ENCODE measurements at places on chromosomes 6 and 20.

DNA sequence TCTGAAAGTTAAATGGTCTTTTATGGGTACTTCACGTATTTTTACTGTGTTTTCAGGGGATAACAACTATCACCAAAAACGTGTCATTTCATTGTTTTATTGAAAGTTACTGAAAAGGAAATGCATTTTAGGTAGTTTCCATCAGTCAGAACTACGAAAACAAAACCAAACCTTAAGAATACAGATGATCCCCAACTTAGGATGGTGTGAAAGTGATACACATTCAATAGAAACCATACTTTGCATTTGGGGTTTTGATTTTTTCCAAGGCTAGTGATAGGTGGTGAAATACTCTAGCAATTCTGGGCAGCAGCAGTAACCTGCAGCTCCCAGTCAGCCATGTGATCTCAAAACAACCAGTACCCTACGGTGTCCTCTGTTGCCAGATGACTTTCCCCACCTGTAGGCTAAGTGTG lies 25.9 kb upstream of the EFHC1 start:
- DNase-seq = no peak

GRCh38 chr20:32611286-32611685 lies 26.2 kb upstream of the NOL4L start:
- no peak for DNase-seq

- DNase-seq = no peak
Measured at GRCh38 chr6:56525974-56526789, 116.5 kb downstream of the DST start.

DNA sequence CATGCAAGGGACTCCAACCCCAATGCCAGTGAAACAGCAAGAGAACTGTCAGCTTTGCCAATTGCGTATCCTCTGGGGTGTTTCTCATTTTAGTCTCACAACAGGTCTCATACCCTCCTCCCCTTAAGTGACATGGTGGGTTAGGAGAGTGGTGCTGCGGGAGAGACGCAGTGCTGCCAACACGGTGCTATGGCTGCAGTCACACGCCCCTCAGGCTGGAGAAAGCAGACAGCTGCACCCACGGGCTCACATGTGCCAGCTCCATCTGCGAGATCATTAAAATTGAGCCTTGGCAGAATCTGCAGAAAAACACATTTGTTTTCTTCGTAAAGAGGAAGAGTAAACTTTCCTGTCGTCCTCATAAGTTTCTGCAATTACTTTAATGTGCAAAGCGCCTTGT lies 114.7 kb downstream of the ANKRD60 start:
- no peak for DNase-seq

DNA sequence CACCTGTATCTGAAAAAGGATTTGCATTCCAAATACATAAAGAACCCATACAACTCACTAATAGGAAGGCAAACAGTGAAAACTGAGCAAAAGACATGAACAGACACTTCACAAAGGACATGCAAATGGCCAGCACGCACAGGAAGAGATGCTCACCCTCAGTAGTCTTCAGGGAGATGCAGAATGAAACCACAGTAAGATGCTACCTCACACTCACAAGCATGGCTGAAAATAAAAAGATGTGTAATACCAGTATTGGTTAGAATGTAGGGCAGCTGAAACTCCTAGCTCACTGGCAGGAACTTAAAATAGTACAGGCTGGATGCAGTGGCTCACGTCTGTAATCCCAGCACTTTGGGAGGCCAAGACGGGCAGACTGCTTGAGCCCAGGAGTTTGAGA lies 64.6 kb downstream of the SNX5 start:
- no peak for DNase-seq

DNA sequence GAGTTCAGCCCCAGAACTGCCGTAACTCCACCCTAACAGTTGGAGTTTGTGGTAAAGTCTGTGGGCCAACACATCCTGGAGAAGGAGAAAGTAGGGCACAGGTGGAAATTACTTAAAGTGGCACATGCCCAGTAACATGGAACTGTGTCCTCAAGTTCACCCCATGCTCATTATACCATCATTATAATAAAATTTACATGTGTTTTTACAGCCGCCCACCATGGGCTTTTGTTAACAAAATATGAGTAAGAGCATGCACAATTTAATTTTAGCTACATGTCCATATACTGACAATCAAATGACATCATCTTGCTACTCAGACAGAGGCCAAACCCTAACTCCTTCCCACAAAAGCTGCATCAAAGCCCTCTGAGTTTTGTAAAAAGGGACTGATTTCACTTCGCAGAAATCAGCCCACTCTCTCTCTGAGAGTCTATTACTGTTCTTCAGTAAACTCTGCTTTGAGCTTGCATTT lies 17.3 kb upstream of the ELOVL4 start:
- no peak for DNase-seq

DNA sequence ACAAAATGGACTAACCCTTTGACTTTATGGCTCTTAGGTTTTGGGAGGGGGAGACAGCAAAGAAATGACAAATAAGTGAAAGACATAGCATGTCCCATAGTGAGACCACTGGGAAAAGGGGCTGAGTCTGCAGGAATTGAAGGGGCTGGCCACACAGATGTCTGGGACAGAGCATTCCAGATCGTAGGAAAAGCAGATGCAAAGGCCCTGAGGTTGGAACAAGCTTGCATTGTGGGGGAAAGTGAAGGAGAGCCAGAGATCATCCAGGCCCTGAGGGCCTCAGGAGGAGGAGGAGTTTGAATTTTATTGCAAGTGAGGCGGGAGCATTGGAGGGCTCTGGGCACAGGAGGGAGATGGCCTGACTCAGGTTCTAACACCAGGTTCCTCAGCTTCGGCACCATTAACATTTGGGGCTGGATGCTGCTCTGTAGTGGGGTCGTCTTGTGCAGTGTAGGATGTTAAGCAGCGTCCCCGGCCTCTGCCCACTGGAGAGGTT lies 97.5 kb downstream of the CEBPB start:
- no peak for DNase-seq

GRCh38 chr6:148518511-148519156 lies 176.0 kb downstream of the SASH1 start:
- DNase-seq = no peak

DNA sequence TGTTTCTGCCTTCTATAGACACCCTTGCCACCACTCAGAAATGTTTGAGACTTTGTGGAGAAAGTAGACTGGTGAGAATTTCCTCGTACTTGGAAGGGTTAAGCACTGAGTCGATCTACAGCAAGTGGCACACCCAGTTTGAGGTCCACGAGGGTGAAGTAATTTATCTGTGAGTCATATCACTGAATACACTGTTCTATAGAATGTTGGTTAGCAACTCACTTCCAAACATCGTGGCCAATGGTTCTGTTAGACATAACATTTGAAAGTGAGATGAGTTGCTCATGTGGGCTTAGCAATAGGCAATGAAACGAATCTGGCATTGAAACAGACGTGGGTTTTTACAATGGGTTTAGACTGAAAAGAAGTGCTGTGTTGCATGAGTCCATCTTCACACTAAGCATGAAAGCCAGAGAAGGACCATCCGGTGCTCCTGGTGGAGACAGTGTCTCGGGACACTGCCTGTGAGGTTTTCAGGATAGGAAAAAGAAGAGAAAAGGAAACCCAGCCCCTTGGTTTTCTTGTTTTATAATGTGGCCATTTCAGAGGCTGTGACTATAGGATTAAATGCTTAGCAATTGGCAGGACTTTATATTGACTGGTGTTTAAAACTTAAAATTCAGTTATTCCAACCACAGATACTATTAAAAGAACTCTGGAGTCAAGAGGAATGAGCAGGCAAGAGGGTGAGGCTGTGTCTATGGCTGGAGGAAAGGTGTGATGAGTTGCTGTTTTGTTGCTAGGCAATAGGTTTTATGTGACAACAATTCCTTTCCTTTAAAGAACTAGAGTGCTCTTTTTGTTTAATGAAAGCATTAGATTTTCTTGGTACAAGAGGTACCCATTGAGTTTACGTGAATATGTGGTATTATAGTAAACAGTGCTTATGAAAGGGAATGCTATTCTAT lies 31.0 kb upstream of the EZR start:
- peak; percentile 96 for DNase-seq

- DNase-seq = no peak
Measured at GRCh38 chr6:108395297-108395696, 100.4 kb downstream of the AFG1L start.

DNA sequence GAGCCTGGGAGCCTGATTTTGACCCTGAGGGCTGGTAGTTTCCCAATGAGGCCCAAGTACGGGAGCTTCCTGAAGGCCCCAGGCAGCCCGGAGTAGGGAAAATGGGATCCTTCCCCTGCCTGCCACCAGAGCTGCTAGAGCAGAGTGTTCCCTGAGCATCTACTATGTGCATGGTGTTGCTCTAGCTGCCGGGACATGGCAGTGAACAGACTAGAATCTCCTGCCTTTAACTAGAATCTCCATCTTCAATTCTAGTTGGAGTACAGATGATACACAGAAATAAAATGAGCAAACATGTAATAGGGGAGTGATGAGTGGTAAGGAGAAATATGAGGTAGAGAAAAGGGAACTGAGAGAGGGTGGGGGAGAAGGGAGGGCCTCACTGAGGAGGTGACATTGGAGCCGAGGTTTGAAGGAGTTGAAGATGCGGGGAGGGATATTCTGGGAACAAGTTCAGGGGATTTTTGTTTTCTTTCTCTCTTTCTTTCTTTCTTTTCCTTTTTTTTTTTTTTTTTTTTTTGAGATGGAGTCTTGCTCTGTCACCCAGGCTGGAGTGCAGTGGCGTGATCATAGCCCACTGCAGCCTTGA lies 18.5 kb downstream of the VSTM2L start:
- DNase-seq = no peak

GRCh38 chr6:44527583-44528369 lies 140.3 kb downstream of the CDC5L start:
- DNase-seq = no peak

DNA sequence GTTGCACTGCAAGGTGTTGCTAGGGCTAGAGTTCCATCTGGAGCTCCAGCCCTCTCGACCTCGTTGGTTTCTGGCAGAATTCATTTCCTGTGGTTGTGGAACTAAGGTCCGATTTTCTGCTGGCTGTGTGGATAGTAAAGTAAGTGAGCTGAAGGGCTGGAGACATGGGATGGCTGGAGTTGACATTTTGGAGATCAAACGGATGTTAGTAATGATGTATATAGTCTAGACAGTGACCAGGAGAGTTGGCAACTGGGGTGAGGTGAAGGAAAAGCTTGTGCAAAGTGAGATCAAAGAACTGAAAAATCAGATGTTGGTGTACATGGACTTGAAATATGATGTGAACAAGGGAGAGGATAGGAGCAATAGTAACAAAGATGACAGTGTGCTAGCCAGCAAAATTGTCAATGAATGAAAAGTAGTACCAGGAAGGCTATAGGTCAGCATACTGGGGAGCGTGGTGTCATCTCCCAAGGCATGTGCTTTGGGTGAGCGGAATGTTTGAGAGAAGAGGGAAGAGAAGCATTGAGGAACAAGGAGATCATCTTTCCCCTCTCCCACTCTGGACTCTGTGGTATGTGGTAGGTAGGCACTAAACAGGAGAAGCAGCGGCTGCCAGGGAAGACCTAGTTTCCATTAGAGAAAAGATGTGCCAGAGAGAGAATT lies 7.8 kb downstream of the QRSL1 start:
- no peak for DNase-seq

- no peak for DNase-seq
Measured at GRCh38 chr6:167568407-167569024, 243.6 kb downstream of the TTLL2 start.

DNA sequence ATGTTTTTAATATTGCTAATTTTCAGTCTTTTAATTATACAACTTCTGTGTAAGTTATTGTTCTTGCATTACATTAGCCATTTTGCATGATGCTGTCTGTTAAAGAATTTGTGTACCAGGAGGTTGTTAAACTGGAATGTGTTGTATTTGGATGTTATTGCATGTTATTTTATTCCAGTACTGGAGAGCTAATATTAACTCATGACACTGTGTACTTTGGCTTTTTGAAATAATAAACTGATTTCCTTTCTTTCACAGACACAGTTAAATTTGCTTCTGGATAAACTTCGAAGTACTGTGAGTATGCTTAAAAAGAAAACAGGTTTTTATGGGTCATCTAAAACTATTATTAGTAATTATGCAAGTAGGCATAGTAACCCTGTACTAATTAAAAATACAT lies 121.3 kb downstream of the MYO6 start:
- no peak for DNase-seq

DNA sequence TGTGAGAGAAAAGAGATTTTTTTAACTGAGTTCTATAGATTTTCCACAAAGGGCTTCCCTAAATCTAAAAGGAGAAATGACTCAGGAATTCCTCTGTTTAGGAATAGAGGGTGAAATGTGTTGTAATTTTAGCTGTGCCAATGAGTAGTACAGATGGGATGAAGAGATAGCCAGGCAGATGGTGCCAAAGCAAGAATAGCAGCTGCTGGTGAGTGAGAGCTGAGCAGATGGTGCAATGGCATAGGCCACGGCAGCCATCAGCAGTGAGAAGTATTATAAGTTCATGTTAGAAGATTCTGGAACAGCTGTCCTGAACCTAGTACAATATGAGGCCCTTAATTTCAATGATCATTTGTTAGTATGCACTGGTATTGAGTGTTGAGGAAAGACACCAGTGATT lies 40.2 kb upstream of the CRISP1 start:
- no peak for DNase-seq

DNA sequence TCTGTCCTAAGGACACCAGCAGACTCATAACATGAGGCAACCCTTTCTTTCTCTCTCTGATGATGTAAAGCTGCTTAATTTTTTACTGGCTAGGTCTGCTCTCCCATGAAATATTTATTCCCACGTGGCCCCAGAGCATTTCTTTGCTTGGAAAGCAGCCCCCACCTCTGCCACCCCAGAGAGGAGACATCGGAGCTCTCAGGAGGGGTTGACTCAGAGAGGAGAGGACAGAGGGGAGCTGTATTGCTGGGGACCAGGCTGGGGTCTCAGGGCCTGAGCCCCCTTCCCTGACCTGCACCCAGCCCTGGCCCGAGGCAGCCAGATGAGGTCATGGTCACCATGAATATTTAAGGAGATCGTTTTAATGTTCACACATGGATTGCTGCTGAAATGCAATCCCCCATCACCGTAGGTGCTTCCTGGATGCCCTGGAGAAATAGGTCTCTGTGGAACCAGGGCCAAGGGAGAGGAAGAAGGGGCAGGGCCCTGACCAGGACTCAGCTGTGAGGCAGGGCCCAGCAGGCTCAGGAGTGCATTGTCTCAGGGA lies 117.5 kb downstream of the DLL1 start:
- no peak for DNase-seq

DNA sequence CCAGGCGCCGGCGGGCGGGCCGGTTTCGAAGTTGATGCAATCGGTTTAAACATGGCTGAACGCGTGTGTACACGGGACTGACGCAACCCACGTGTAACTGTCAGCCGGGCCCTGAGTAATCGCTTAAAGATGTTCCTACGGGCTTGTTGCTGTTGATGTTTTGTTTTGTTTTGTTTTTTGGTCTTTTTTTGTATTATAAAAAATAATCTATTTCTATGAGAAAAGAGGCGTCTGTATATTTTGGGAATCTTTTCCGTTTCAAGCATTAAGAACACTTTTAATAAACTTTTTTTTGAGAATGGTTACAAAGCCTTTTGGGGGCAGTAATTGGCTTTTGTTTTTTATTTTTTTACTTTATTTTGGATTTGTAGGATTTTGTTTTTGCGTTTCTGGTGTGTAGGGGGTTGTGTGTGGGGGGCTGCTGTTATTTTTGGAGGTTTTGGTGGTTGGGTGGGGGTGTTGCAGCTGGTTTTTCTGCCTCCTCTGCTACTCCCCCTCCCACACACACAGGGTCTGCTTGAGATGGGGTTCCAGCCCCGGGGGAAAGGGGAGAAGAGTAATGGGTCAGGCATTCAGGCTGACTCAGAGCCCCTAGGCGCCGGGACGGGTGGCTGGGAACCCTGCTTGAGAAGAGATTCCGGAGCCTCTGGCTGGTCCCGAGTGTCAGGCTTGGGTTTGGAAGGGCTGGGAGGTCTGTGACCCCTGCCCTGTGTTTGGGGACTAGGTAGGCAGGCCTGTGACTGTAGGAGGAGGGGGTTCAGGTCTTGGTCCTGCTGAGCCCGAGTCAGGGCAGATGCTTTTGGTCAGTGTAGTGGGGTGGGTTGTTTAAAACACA lies 2.0 kb downstream of the CEBPB start:
- DNase-seq = peak; percentile 97

All from fibroblast of skin of scalp (primary cell).